Fibroblast of villous mesenchyme (primary cell): ENCODE measurements at places on chromosomes 2 and 18. TPM values are rescaled to one million over a fixed set of nuclear protein-coding genes. Genes with fewer than 3 reads are reported as not detected.

ANKRD30BL gene
- not detected in 2 replicates for total RNA-seq

TRIM54 gene
- not detected in 2 replicates for total RNA-seq

SCTR gene
- not detected in 2 replicates for total RNA-seq

DNA sequence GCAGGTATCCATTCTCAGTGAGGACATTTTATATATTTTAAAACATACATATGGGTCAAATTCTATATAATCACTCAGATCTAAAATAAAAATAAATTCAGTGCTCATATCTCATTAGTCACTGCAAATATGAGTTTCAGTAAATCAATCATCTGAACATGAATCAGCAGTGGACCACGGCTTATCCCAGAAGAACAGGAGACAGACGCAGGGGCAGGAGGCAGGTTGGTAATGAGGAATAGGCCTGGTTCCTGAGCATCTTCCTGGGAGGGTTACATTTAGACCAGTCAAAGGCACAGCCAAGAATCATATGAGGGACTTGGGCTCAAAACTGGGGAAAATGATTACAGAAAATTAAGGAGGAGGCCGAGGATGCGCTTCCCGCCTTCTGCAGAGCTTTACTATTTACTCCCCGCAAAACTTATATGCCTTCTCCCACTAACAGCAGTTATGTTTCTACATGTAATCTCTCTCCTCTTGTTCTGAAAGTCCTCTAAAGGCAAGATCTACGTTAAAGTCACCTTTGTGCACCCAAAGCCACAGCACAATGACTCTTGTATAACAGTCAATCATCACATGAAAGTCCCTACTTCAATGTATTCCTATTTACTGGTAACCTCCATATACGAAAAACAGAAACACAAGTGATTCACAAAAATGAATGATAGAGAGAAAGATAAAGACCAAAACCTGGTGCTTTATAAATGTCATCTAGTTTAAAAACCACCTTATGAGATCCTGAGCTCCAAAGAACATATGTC lies 35.1 kb downstream of the SH3YL1 start:
- DNase-seq = no peak

GRCh38 chr18:70078106-70078505 lies 127.4 kb downstream of the RTTN start:
- DNase-seq = no peak

DNA sequence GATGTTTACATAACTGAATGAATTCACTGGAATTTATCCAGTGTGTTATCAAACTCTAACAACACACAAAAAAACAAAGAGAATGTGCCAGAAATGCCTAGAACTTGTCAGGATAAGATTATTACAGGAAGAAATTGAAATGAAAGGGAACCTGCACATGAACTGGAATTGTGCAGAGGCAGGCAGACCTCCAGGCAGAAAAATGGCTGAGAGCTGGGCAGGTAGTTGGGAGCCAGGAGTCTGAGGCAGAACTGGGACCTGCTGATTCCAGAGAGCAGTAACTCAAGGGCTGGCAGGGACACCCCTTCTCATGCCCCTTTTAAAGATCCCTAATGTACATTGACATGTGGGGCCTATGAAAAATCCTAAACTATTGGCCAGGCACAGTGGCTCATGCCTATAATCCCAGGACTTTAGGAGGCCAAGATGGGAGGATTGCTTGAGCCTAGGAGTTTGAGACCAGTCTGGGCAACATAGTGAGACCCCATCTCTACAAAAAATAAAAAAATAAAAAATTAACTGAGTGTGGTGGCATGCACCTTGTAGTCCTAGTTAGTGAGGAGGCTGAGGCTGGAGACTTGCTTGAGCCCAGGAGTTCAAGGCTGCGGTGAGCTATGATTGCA lies 674 bp upstream of the SP110 start:
- DNase-seq = no peak

DNA sequence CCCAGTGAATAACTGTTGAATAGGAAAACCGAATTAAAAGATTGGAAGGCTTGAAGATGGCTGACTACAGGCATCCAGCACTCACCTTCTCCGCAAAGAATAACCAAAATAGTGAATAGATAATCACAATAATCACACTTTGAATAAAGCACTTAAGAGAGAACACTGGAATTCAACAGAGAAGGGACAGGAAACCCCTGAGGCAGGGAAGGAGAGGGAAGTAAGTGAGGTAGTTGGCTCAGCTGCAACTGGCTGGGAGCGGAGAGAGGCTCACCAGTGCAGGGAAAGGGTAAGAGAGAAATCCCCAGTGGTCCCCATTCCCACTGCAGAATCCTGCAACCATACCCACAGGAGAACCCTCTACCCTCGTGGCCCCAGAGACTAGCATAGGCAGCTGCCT lies 246.6 kb upstream of the NCKAP5 start:
- no peak for DNase-seq

GRCh38 chr2:240840435-240841060 lies 20.5 kb upstream of the KIF1A start:
- peak; percentile 65 for DNase-seq
